HT1080 (cell line): ENCODE measurements at places on chromosomes 12 and 14. TPM values are rescaled to one million over a fixed set of nuclear protein-coding genes. Genes with fewer than 3 reads are reported as not detected.

DNA sequence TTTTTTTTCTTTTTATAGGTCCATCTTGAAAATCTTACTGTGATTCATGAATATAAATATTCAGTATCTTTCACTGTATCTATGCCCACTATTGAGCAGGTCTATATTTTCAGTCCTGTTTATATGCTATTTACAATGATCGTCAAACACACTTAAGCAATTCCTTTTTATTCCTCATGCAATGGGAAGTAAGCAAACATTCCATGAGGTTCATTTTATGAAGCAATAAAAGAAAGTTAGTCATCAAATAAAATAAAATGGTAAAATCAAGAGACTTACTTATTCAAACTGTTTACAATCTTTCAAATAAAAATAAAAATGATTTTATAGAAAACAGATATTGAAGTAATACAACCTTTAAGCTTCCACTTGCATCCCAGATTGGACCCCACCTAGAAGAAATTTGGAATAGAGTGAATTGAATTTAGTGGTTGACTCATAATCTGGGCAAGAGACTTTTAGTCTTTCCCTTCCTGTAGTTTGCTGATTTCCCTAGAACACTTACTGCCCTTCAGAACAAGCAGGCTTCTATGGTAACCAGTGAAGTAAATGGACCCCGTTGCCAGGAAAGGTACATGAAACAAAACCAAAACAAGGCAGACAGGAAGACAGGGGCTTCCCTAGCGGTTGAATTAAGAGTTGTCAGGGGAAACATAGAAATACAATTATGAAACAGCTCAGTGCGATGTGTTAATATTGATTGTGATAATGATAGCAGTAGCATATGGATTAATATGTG, 241.0 kb upstream of the ATP2B1 start:
- DNase-seq: peak; percentile 94

DNA sequence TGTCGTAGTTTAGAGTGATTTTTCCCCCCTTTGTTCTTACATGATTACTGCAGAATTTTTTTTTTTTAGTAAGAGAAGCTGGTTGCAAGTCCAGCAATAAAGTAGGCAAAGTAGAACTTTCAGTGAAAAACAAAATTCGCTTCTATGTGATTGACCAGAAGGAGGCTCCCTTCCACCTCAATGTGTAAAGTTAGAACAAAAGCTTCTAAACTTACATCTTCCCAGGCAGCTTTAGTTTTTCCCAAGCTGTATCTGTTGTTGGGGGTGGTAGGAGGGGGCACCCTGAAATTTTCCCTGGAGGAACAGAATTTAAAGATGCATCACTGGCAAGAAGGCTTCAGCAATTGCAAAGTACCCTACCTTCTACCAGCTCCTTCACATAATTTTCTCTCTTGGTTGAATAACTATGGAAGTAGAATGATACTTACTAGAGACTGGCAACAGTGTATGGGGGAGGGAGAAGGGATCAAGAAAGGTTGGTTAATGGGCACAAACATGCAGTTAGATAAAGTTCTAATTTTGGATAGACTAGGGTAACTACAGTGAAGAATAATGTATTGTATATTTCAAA, 87.3 kb upstream of the E2F7 start:
- DNase-seq: peak; percentile 48

DNA sequence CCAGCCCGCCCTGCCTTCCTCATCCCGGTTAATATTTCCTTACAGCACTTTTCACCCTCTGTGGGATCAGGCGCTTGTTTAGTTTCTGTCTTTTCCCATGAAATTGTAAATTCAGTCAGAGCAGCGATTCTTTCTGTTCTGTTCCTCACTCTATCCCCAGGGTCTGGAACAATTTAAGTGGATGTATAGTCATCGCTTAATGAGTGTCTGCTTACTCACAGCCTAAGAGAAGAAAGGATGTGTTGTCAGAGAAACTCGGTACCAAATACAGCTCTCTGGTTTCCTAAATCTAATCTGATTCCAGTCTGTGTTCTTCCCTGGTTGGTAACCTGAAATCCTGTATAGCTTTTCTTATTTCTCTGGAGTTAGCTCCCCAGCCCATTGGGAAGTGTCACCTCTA, 44.9 kb downstream of the FOS start:
- DNase-seq: peak; percentile 44

DNA sequence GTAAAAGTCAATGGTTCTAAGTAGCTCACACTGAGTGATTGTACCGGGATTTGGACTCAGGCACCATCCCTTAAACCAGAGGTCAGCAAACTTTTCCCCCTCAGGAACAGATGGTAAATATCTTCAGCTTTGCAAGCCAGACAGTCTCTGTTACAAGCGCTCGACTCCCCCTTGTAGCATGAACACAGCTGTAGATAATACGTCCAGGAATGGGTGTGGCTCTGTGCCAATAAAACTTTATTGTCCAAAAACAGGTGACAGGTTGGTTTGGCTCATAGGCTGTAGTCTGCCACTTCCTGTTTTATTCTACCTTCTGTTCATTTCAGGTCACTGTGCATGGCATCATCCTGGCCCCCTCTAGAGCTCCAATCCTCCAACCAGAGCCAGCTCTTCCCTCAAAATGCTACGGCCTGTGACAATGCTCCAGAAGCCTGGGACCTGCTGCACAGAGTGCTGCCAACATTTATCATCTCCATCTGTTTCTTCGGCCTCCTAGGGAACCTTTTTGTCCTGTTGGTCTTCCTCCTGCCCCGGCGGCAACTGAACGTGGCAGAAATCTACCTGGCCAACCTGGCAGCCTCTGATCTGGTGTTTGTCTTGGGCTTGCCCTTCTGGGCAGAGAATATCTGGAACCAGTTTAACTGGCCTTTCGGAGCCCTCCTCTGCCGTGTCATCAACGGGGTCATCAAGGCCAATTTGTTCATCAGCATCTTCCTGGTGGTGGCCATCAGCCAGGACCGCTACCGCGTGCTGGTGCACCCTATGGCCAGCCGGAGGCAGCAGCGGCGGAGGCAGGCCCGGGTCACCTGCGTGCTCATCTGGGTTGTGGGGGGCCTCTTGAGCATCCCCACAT, 7.6 kb downstream of the BDKRB1 start:
- no peak for DNase-seq

- no peak for DNase-seq
Observed at GRCh38 chr12:53197011-53197640, 9.9 kb downstream of the ITGB7 start.

GRCh38 chr12:30932881-30933280, 6.3 kb downstream of the TSPAN11 start:
- no peak for DNase-seq

Gene CKB
- total RNA-seq: 5.9 and 6.9 TPM in 2 replicates

GRCh38 chr12:4225571-4225970, 48.0 kb upstream of the CCND2 start:
- DNase-seq: no peak

GRCh38 chr14:85602345-85602744, 72.4 kb downstream of the FLRT2 start:
- no peak for DNase-seq

Gene TSPAN8
- not detected in 2 replicates for total RNA-seq

GRCh38 chr14:92759300-92759678, 10.9 kb upstream of the LGMN start:
- DNase-seq: peak; percentile 40

- no peak for DNase-seq
Observed at GRCh38 chr12:109430244-109430643, 46.9 kb downstream of the KCTD10 start.

Gene LBHD2
- total RNA-seq: not detected in 2 replicates

- no peak for DNase-seq
Observed at GRCh38 chr14:38848243-38848935, 254.6 kb downstream of the SEC23A start.

- DNase-seq: no peak
Observed at GRCh38 chr14:88196116-88196890, 126.8 kb downstream of the KCNK10 start.

Gene ST8SIA1
- total RNA-seq: 2.5 and 3.5 TPM in 2 replicates

Gene NPFF
- not detected in 2 replicates for total RNA-seq

GRCh38 chr12:48125985-48126384, 6.8 kb downstream of the PFKM start:
- no peak for DNase-seq

DNA sequence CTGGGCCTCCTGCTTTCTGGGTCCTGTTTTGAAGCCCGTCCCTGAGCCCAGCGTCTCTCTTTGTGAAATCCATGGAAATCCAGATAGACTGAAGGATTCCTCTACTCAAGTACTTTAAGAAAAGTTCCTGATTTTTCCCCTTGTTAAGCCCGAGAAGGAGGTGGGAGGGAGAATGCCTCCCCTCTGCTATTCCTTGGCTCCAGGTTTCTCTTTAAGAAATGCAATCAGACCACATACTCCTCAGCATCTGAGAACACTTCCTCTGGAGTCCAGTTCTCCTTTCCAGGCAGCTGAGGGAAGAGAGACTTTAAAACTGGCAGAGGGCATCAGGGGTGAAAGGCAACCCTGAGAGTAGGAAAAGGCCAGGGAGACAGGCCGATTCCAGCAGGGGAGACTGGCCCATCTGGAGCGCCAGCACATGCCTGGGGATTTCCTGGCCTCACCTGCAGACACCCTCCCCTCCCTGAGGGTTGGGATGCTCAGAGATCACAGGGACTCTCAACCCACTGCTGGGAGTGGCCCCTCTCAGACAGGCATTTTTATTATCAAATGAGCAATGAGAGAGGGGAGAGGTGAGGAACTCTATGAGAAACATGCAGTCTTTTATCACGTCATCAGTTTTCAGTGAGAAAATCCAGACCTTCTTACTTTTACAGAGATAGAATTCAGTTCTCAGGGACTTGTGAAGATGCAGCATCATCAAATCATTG, 2.0 kb upstream of the EMP1 start:
- no peak for DNase-seq

DNA sequence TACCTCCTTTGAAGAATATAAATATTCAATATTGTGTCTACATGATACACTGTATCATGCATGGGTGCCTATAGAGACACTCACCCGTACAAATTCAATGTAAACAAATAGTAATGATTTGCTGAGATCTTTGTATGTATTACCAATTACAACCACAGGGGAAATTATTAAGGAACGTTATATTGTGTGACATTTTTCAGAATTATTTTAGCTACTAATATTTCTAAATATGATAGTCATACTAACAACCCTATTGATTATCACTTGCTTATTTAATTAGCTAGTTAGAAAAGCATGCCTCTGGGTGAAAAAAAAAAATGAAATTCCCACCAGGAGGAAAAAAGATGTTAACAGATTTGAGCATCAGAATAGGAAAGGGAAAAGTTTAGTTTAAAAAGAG, 2.1 kb downstream of the SOX5 start:
- no peak for DNase-seq

DNA sequence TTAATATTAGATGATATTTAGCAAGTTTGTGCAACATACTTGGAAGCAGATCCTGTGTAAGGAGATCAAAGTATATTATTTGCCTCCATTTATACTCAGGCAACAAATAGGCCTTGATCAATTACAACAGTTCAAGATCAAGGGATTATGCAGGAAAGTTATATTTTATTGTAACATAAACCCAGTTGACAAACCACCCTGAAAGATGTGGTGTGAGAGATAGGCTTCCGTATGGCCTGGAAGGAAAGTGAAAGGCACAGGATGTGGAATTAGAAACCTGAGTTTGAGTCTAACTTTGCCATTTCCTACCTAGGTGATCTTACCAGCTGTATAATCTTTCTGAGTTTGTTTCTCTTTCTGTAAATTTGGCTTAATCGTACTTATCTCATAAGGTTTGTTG, 284.1 kb downstream of the BMP4 start:
- DNase-seq: no peak

Gene SERPINA1
- 0.58 and 1.4 TPM in 2 replicates for total RNA-seq

Gene HDAC7
- total RNA-seq: 36.8 and 40.0 TPM in 2 replicates

- DNase-seq: peak; percentile 78
Observed at GRCh38 chr12:55736780-55737580, 5.9 kb upstream of the GDF11 start.

Gene GAS2L3
- not detected in 2 replicates for total RNA-seq

Gene CFAP251
- 10.5 and 11.2 TPM in 2 replicates for total RNA-seq

- no peak for DNase-seq
Observed at GRCh38 chr14:81247271-81247766, 26.6 kb upstream of the GTF2A1 start.

- DNase-seq: peak; percentile 41
Observed at GRCh38 chr14:57486767-57487379, 6.8 kb downstream of the CCDC198 start.

Gene PZP
- not detected in 2 replicates for total RNA-seq

GRCh38 chr12:6124411-6125309, at the start of gene VWF:
VWF (minus strand) TSS chr12:6124670; CDS start chr12:6123196, 1,474 bp downstream.
- no peak for DNase-seq

Gene OTX2
- not detected in 2 replicates for total RNA-seq

DNA sequence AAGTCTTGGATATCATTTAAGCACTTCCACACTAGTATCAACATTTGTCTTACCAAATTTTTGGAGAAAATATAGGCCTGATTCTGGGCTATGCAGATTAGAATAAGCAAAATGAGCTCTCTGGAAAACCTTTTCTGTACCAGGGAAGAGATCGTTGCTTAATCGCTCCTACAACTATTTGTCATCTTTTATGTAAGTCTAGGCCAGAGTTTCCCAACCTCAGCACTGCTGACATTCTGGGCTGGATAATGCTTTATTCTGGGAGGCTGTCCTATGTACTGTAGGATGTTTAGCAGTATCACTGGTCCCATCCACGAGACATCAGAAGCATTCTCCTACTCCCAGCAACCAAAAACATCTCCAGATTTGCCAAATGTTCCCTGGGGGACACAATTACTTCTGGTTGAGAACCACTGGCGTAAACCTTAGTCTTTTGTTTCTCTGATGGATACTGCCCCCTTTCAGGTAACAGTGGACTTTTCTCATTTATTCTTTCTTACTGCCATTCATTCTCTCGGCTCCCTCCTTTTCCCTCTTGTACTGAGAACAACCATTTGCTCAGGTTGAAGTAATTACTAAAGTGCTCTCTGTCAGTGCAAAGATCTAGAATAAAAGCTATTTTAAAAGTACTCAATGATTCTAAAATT, 316.9 kb upstream of the E2F7 start:
- DNase-seq: no peak

- DNase-seq: no peak
Observed at GRCh38 chr12:125512541-125513298, 447.5 kb downstream of the AACS start.

- no peak for DNase-seq
Observed at GRCh38 chr12:108839890-108840230, 17.5 kb downstream of the SSH1 start.

DNA sequence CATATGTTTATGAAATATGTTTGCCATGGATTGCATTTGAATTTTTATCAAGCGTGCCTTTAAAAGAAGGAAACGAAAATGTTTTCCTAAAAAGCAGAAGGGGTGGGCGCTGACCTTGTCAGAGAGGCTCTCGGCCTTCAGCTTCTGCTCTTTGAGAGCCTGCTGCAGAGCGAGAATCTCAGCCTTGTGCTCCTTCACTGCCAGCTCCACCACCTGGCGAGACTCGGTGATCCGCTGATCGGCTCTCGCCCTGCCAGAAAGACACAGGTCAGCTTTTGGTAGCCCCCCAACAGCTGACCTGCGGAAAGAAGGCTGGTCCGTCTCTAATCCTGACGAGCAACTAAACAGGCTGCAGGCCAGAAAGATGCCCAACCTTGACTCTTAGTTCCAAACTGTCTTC, 62.4 kb downstream of the PRKAB1 start:
- no peak for DNase-seq

Gene GYS2
- total RNA-seq: not detected in 2 replicates

GRCh38 chr12:8987163-8987562, 2.2 kb upstream of the KLRG1 start:
- no peak for DNase-seq

GRCh38 chr14:66293533-66294105, 192.6 kb upstream of the CCDC196 start:
- no peak for DNase-seq
